ENCODE measurements at places on chromosomes 6 and 20. TPM values are rescaled to one million over a fixed set of nuclear protein-coding genes. Genes with fewer than 3 reads are reported as not detected.

DNA sequence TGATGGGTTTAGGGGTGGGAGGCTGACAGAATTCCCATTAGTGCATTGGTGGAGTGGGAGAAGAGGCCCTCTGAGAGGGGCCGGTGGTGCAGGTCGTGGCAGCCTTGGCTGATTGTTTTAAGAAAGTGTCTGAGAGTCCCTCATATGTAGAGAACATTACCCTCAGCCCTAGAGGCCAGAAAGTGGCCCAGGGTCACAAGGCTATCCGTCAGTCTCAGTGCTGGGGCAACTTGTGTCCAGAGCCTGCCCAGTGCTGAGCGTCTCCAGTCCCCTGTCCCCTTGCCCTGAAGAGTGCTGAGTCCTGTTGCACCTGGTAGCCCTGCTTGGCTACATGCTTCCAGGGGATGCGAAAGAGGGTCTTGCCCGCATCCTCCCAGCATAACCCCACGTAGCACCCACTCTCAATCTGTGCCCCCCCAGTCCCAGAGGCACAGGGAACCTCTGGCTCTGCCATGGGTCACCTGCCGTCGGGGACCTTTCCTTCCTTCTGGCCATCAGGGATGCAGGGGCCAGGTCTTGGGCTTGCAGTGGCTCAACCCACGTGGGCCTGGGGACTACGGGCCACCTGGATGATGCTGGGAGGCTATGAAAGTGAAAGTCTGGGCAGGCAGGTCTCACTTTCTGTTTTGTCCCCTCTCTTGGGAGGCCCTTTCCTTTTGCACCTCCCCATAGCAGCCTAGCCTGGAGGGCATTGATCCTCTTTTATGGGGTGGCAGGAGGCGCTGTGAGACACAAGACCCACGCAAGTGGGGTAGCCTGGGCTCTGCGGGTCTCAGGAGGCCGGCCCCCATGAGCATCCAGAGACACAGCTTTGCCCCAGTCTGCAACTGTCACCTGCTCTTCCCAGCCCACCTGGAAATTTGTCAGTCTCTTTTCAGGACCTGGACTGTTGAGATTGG is 12.2 kb downstream of the DUSP15 start:
- no peak for DNase-seq

DNA sequence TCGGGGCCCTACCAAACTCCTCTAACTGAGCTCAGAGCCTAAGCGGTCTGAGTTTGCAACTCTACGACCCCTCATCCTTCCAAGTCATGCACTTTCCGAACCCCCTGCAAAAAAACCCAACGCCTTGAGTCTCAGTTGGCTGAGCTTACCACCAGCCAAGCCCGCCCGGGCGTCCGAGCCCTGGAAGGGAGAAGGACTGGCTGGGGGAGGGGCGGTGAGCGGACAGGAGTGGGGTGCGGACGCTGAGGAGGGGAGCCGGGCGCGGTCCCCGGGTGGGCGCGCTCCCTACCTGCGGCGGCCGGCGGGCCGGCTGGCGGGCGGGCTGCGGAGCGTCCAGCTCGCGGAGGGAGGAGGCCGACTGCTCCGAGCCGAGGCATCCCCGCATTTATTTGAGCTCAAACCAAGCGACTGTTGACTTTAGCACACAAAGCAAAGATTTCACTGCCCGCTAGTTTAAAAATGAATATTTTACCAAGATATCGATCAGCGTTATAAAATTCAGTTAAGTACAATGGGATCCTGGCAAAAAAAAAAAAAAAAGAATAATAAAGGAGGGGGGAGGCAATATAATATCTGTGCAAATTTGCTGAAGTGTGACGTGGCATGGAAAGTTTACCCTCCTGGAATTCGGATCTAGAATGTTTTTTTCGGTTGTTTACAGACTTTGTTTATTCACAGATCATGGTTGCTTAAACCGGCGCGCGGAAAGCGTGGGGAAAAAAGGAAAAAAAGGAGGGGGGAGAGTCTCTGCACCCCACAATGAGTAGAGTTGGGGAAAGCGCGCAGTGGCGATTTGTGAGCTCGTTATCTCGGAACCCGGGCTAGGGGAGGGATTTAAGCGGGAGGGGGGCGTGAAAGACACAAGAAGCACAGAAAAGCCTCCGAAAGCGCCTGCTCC is 5.9 kb downstream of the FOXA2 start:
- no peak for DNase-seq

DNA sequence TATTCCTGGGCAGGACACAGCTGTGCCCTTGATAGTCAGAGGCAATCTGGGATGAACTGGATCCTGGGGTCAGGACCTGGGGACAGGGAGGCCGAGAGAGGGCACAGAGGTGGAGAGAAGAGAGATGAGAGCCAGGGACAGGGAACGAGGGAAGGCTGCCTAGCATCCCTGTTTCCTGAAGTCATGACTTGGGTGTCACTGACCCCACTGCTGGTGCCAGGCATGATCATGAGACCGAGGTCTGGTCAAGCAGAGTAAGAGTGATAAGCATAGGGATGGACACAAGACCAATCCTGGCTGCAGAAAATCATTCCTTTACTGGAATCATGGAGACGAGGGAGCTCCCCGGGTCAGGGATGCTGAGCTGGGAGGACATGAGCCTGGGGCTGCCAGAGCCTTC is 36.1 kb downstream of the FAM110A start:
- DNase-seq = no peak

DNA sequence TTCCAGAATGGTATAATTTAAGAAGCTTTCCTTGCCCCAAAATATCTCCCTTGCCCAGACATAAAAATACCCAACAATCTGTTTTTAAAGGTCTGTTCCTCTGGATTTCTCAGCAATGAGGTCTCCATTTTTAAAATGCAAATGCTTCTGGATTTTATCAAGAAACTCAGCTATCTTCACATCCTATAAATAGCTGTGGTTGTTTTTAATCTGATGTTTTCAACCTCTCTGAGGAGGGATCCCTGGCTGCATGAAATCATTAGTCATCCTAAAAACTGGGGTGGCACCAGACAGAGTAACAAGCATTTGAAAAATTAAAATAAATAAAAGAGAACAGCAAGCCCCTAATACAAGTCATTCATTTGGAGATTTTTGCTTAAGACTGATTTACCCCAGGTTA is 168.5 kb upstream of the ID4 start:
- no peak for DNase-seq

DNA sequence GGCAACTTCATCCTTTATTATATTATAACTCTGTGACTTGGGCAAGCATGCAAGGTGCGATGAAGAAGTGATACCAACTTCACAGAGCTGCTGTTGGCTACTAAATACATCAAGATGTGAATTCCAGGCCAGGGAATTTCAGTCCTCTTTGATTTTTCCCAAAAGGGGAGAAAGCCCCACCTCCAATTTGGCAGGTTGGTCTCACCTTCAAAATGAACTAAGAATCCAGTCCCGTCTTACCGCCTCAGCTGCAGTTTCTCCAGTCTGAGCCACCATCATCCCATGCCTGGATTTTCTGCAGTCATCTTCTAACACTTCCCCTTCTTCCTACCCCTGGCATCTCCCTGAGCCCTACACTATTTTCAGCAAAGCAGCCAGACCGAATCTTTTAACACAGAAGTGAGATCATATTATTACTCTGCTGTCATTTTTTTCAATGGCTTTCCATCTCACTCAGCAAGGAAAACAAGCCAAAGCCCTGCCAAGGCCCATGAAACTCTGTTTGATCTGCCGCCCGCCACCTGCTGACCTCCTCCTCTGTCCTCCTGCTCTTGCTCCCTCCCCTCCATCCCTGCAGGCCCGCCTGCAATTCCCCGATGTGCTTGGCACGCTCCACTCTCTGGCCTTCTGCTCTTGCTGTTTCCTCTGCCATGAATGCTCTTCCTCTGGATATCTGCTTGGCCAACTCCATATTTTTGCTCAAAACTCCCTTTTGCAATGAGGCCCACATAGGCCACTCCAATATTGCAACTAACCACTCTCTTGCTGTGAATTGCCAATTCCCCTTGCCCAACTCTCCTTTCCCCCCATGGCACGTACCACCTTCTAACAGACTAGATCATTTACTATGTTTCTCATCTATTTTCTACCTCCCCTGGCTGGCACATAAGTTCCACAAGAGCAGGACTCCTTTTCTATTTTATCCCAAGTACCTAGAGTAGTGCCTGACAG is 46.0 kb upstream of the TAGAP start:
- no peak for DNase-seq

DNA sequence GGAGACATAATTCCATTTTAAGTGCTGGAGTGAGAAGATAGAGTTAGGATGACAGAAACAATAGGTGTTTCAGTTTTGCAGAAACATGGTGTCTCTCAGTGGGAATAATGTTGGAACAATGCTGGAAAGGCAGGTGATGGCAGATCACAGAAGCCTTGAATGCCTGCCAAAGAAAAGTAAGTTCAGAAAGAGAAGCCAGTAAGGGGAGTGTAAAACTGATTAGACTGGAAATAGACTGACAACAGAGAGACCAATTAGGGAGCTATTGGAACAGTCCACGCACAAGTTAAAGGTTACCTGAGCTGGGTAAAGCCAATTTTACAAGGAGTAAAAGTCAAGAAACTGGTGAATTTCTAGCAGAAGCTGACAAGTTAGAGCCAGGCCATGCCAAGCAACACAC is 142.9 kb downstream of the TFAP2A start:
- no peak for DNase-seq

DNA sequence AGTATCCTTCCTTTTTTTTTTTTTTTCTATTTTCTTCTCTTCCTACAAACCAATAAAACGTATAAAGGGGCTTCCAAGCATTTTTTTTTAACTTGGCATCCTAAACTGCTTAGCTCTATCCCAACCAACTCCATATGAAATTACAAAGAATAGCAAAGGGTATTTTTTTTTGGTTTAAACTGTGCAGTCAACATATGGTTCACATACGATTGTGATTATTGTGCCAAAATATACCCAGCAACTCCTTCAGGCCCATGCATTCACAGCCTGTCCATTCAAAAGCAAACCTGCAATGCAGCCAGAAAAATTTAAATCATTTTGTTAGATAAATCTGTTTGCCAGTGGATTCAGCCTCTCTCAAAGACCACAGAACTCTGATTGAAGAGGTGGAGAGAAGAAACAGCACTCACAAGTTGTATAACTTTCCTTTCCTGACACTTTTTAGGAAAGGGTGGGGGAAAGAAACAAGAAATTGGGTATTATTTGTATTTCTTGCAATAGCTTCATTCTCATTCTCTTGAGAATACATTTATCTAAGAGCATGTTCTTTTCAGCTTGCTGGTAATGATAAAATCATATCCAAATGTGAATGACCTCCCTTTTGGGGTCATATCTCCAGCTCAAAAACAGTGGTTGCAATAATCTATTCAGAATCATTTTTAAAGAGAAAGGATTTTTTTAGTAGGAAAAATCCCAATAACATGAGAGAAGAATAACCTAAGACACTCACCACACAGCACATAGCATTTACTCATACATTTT is 701.3 kb upstream of the CHD6 start:
- DNase-seq = no peak

GRCh38 chr6:117303323-117303722 is 38.0 kb downstream of the VGLL2 start:
- no peak for DNase-seq

DNA sequence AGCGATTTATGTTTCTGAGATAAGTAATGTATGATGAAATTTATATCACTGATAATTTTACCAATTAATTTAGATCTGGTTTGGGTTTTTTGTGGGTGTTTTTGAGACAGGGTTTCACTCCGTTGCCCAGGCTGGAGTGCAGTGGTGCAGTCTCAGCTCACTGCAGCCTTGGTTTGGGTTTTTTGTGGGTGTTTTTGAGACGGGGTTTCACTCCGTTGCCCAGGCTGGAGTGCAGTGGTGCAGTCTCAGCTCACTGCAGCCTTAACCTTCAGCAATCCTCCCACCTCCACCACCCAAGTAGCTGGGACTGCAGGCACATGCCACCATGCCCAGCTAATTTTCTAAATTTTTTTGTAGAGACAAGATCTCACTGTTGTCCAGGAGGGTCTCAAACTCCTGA is 13.0 kb downstream of the MRS2 start:
- no peak for DNase-seq

- DNase-seq = no peak
These were observed 68.5 kb downstream of the MAP3K5 start for GRCh38 chr6:136723780-136724179.

DNA sequence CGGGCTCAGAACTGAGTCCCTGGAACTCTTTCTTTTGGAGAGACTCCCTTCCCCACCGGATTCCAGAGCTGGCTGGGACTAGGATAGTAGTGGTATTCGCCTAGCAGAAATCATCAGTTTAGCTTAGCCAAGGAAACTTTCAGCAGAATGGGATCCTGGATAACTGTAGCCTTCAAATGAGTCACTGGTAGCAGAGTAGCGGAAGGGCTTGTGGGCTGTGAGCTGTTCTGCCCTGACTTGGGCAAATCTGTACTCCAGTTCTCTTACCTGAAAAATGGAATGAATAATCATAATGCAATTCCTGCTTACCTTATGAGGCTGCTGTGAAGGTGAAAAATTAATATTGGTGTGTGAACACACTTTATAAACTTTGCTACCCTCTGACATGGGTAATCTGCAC is 244.3 kb upstream of the CHD6 start:
- DNase-seq = no peak

- DNase-seq = no peak
These were observed 482.3 kb upstream of the JARID2 start for GRCh38 chr6:14763616-14764015.

DNA sequence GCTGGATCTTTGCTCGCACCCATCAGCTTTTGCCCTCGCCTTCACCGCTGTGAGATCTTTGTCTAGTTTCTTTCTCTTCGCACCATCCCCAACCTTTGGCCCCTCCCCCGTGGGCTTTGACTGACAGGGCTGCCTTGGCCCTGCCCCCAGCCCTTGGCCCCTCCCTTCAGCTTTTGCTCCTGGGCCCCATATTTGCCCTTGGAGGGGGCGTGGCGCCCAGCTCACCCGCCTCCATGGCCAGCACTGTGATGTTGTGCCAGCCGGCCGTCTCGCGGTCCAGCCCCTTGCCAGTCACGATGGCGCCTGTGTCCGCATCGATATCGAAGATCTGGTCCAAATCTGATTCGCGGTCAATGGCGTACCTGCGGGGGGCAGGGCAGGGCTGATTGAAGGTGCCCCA is 81.1 kb downstream of the CD40 start:
- no peak for DNase-seq

LHFPL5 gene
- total RNA-seq = 0.69 TPM

TTK gene
- total RNA-seq = 0.92 TPM

BPIFB4 gene
- not detected for total RNA-seq

UQCC2 gene
- total RNA-seq = 44.3 TPM
